ENCODE measurements at places on chromosomes 7 and 10.

DNA sequence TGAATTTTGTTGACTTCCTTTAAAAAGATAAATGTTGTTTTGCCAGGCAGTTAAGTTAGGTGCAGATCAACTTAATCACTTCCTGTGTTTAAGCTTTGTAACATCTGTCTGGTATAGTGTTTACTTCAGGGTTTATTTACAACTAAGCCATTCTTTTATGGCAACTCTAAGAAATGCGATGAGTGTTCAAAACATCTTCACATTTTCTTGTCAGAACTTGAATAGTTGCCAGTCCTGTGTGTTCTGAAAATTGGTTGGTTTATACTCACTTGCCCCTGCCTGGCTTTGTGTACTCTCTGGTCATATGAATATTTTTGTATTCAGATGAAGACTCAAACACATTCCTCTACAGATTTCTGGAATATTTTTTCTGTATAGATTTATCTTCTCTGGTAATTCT is 327.2 kb downstream of the MDFIC start:
- no peak for DNase-seq

- no peak for DNase-seq
Measured at GRCh38 chr10:109939315-109939961, 16.1 kb upstream of the XPNPEP1 start.

- DNase-seq = no peak
Measured at GRCh38 chr7:66886152-66886551, 34.9 kb upstream of the TMEM248 start.

DNA sequence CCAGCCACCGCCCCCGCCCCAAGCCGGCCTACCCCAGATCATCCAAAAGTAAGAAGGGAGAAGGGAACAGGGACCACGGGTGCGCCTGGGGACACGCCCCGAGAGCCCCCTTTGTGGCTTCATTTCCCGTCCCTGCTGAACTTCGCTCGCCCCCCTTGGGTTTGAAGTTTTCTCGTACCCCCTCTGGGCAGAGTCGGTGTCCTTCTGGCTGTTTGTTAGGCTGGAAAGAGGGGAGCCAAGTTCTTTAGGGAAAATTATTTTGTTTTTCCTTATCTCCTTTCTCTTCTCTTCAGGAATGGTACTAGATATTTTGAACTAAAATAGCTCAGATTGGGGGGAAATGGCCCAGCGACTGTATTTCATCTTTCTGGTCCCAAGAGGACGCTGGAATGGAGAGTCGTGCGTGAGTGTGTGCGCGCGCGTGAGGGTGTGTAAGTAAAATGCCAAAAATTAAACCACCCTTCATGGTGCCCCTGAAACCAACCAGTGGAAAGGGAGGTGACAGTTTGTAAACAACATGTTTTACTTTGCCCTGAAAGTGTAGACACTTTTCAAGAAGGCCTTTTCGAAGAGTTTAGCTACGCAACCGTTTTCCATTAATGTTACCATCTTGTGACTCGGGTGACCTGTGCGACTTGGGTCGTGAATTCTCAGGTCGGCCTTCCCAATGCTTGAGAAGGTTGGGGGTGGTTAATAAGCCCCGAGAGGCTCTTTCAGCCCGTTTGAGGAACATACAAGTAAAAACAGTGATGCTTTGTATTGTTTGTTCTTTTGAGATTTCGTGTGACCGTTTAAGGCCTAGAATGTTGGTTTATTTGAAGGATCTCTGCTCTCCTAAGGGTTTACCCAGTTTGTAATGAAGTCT is 694 bp downstream of the RBM20 start:
- DNase-seq = no peak

- no peak for DNase-seq
Measured at GRCh38 chr7:116940689-116941370, 12.5 kb upstream of the ST7 start.

GRCh38 chr10:69952821-69953221 is 99.8 kb upstream of the MACROH2A2 start:
- no peak for DNase-seq

GRCh38 chr10:125462845-125463244 is 220.1 kb downstream of the TEX36 start:
- no peak for DNase-seq

- no peak for DNase-seq
Measured at GRCh38 chr7:25844102-25844870, 307.7 kb upstream of the NFE2L3 start.

All from HEK293T (cell line).